SHP77 (cell line): ENCODE measurements at places on chromosomes 4 and X.

GRCh38 chr4:152101556-152102435, 341.0 kb upstream of the GATB start:
- DNase-seq: no peak

- DNase-seq: no peak
These were observed 11.9 kb upstream of the HMGB2 start for GRCh38 chr4:173346074-173346473.

GRCh38 chrX:47222751-47223350, 4.4 kb downstream of the CDK16 start:
- no peak for DNase-seq

GRCh38 chrX:152886716-152887115, 11.2 kb upstream of the ZNF185 start:
- DNase-seq: no peak

- DNase-seq: no peak
These were observed 104.8 kb upstream of the KIT start for GRCh38 chr4:54553001-54553400.
